ENCODE measurements at places on chromosomes 16 and 17. TPM values are rescaled to one million over a fixed set of nuclear protein-coding genes. Genes with fewer than 3 reads are reported as not detected.

GRCh38 chr17:62868723-62869122 is 60.6 kb upstream of the MARCHF10 start:
- no peaks in the 10 kb centered on the region for H3K36me3 ChIP-seq
- no peak for DNase-seq
- no peaks in the 10 kb centered on the region for H3K27me3 ChIP-seq
- H3K4me1 ChIP-seq = no peaks in the 10 kb centered on the region
- H3K4me3 ChIP-seq = no peak overlapping the region

DNA sequence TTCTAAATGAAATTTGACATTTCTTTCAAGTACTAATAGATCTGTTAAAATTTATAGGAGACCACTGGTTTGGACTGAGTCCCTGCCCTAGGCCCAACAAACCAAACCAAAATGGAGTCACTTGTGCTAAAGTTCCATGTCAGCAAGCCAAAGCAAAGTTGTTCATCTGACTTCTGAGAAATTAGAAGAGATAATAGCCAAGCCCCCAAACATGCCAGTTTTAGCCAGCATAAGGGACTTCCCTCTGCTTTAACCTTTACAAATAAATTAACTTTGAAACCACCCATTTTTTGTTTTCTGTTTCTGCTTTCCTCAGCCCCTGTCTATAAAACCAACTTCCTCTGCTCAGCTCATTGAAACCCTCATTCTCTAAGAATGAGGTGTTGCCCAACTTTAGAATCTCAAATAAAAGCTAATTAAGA is 18.9 kb downstream of the CDR2 start:
- no peak for DNase-seq
- peaks cover 35% of the 10 kb centered on the region for H3K4me1 ChIP-seq
- H3K27ac ChIP-seq = no peak overlapping the region
- H3K4me3 ChIP-seq = no peak overlapping the region
- peaks cover 4% of the 10 kb centered on the region for H3K36me3 ChIP-seq

CDH3 gene
- total RNA-seq = 3.4 TPM

GRCh38 chr17:72122765-72123529 is 2.1 kb downstream of the SOX9 start:
- H3K27ac ChIP-seq = no peak overlapping the region
- peaks cover 32% of the 10 kb centered on the region for H3K4me1 ChIP-seq
- peaks cover 64% of the 10 kb centered on the region for H3K27me3 ChIP-seq
- DNase-seq = no peak
- H3K4me3 ChIP-seq = peak overlapping the region; percentile 59

CASKIN1 gene
- 0.09 TPM for total RNA-seq

C17orf78 gene
- not detected for total RNA-seq

CPNE7 gene
- total RNA-seq = 0.35 TPM

DNA sequence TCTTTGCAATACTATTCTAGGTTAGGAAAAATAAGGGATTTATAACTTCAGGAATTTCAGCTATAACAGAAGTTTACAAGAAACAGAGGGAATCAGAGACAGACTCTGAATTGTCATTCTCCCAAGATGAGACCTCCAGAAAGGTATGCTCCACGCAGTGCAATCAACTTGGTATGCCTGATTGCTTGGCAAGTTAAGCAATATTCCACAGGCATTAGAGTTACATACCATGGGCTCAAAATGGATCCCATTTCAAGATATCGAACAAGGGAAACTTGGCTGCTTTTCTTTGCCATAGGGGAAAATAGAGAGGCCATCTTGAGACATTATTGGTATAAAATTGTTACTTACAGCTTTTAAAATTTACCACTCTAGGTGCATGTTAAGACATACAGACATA is 615.6 kb upstream of the SOX9 start:
- no peak for DNase-seq
- no peaks in the 10 kb centered on the region for H3K4me1 ChIP-seq
- no peak overlapping the region for H3K27ac ChIP-seq
- H3K4me3 ChIP-seq = no peak overlapping the region
- H3K36me3 ChIP-seq = no peaks in the 10 kb centered on the region

DNA sequence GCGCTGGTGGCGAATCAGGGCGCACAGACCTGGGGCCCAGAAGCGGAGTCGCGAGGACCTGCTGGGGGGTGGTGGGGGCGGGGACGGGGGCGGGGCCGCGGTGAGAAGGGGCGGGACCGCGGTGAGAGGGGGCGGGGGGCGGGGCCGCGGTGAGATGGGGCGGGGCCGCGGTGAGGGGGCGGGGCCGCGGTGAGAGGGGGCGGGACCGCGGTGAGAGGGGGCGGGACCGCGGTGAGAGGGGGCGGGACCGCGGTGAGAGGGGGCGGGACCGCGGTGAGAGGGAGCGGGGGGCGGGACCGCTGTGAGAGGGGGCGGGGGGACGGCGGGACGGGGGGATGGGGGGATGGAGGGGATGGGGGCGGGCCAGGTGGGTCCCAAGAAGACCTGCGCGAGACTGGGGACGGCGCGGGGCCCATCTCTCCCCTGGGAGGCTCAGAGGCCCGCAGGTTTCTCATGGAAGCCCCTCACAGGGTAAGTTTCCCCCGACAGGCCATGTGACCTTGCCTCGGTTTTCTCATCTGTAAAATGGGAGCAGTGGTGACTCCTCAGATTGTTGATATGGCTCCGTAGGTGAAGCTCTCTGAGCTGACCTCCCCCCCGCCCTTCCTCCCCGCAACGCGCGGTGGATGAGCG is 28.6 kb upstream of the DBNDD1 start:
- H3K27me3 ChIP-seq = peaks cover 12% of the 10 kb centered on the region
- DNase-seq = no peak
- no peak overlapping the region for H3K27ac ChIP-seq
- peaks cover 14% of the 10 kb centered on the region for H3K4me1 ChIP-seq
- peak overlapping the region; percentile 51 for H3K4me3 ChIP-seq

- H3K36me3 ChIP-seq = no peaks in the 10 kb centered on the region
- DNase-seq = no peak
- no peak overlapping the region for H3K27ac ChIP-seq
- no peak overlapping the region for H3K4me3 ChIP-seq
Observed at GRCh38 chr17:36833279-36833678, 104.0 kb upstream of the LHX1 start.

KRTAP4-6 gene
- not detected for total RNA-seq

DNA sequence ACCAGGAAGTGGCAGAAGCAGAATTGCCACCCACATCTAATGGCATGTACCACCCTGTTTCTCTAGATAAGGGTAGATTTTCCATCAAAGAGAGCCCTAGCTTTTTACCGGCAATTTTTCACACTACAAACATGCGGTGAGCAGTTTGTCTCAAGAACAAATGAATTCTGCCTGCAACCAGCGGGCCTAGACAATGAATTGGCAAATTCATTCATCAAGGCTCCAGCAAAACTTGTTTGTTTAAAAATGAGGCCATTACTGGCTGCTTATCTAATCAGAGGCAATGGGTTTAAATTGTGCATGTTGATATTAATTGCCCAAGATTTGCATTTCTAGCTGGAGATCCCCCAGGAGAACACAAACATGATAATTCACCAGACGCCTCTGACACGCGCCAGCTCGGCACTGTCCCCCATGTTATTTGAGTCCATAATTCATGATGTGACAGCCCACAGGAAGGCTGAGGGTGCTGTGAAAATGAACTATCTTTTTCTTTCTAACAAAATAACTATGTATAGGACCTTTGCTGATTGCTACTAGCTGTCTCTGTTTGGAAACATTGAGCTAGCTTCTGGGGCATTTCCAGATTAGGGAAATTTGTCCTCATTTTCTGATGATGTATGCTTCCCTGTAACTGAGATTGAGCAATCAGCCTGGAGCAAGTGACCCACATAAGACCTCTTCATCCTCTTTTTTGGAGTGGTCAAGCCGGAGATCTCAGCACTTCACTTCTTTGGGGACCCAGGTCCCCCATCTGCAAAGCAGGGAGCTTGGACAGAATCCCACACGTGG is 80.8 kb downstream of the CNGB1 start:
- H3K27me3 ChIP-seq = no peaks in the 10 kb centered on the region
- H3K4me3 ChIP-seq = no peak overlapping the region
- no peaks in the 10 kb centered on the region for H3K36me3 ChIP-seq
- DNase-seq = no peak
- H3K4me1 ChIP-seq = peaks cover 45% of the 10 kb centered on the region
- H3K27ac ChIP-seq = no peak overlapping the region

- no peaks in the 10 kb centered on the region for H3K36me3 ChIP-seq
- H3K4me1 ChIP-seq = no peaks in the 10 kb centered on the region
- no peak overlapping the region for H3K4me3 ChIP-seq
Observed at GRCh38 chr16:78478267-78478861, 378.9 kb downstream of the WWOX start.

- H3K27me3 ChIP-seq = no peaks in the 10 kb centered on the region
- H3K4me1 ChIP-seq = no peaks in the 10 kb centered on the region
- H3K27ac ChIP-seq = no peak overlapping the region
- no peaks in the 10 kb centered on the region for H3K36me3 ChIP-seq
- no peak overlapping the region for H3K4me3 ChIP-seq
- no peak for DNase-seq
Observed at GRCh38 chr17:38960402-38960801, 6.8 kb downstream of the FBXO47 start.

DNAJA3 gene
- 34.6 TPM for total RNA-seq

DNA sequence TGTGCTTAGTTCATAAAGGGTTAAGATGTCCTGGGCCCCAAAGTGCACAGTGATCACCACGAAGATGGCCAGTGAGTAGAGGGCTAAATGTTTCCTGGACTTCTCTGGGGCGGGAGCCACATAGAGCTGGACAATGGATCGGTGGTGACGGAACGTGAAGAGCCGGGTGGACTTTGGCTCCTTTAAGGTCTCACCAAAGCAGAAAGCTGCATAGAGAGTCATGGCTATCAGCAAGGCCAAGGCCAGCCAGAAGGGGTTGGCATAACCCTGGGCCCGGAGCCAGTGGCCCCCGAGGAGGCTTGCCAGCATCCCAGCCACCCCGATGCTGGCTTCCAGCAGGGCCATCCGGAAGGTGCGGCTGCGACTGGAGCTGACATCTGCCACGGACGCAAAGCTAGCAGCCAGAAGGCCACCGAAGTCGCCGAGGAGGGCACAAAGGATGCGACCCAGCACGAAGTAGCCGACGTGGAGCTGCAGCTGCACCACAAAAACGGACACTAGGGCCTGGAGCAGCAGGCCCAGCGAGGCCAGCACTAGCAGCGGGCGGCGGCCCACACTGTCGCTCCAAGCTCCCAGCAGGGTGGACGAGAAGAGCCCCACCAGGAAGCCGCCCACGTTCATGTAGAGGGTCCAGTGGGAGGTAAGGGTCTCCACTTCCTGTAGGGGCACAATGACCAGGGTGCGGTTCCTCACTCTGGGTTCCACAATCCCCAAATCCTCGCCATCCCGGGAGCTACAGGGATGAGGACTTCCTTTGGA is 1.0 kb downstream of the SLC46A1 start:
- H3K27me3 ChIP-seq = no peaks in the 10 kb centered on the region
- H3K27ac ChIP-seq = no peak overlapping the region
- peak overlapping the region; percentile 75 for H3K4me3 ChIP-seq
- H3K36me3 ChIP-seq = peaks cover 31% of the 10 kb centered on the region

MILR1 gene
- 19.6 TPM for total RNA-seq

ARHGDIG gene
- not detected for total RNA-seq

GRCh38 chr16:4109250-4109736 is 6.9 kb downstream of the ADCY9 start:
- H3K4me3 ChIP-seq = no peak overlapping the region
- peaks cover 57% of the 10 kb centered on the region for H3K4me1 ChIP-seq
- peaks cover 3% of the 10 kb centered on the region for H3K36me3 ChIP-seq
- DNase-seq = peak; percentile 31
- H3K27me3 ChIP-seq = no peaks in the 10 kb centered on the region

RNF222 gene
- total RNA-seq = not detected

CRYM gene
- total RNA-seq = 9.3 TPM

KRT33A gene
- not detected for total RNA-seq

Data from lower lobe of right lung (tissue), 2 donors.